ENCODE measurements at places on chromosomes 6 and 20.

DNA sequence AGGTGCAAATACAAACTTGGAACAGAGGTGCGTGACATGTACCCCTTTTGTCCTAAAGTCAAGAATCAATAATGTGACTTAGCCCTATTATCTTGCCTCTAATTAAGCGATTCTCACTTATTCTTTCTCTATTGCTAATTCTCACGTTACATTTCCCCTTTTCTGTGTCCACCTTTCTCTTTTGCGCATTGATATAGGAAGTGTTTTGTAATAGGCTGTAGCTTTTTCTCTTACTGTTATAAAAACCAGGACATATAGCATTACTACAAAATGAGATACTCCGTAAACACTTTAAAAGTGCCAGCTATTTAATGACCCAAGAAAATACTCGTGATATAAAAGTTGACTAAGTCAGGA lies 669 bp upstream of the TMEM30A start:
- no peak for DNase-seq

DNA sequence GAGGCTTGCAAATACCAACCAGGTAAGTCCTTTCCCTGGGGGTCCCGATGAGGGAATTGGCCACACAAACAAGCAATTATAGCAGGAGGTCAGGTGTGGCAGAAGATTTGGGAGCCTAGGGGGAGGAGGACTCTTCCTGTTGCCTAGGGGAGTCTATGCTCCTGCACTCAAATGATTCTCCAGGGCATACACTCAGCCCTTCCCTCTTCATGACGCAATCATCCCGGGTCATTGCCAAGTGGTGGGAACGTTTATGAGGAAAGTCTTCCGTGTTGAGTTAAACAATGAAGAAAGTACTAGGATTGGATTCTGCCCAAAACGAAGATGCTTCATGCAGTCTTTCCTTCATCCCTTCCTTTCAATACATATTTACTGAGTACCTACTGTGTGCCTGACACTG lies 186.5 kb upstream of the TSHZ2 start:
- no peak for DNase-seq

DNA sequence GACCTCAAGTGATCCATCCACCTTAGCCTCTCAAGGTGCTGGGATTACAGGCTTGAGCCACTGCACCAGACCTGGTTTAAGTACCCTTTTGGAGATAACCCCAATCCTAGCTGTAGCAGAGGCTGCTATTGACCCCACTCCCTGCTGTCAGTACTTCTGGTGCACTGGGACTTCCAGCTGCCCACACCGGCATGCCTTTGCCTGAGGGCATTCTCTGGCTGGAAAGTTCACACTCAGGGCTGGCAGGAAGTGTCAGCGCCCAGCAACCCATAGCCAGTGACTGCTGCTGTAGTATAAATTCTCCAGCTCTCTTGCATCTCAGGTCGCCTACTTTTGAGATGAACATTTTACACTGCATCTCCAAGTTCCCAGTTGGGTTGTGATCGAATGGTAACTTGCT lies 75.3 kb downstream of the UTRN start:
- DNase-seq, result no peak

GRCh38 chr20:32664678-32665159 lies 9.0 kb downstream of the C20orf203 start:
- no peak for DNase-seq
